Neural crest cell (in vitro differentiated cells): ENCODE measurements at places on chromosomes 7 and 10.

DNA sequence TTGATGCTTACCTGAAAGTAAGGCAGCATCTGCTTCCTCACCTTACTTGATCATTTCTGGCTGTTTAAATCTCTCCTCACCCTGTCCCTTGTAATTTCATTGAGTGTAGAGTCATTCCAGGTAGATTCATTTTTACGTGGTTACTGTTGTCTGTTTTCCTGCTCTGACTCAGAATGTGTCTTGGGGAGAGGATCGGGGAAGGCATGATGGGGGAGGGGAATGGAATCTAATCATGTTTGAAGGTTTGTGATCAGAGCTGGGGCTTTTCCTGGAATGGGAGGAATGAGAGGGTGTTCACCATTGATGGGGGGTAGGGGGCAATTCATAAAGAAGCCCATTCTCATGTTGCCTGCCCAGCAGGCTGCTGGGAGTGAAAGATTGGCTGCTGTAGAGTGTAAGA is 18.7 kb downstream of the SEC24C start:
- H3K27me3 ChIP-seq = no peaks in the 10 kb centered on the region
- no peak overlapping the region for H3K4me3 ChIP-seq
- no peaks in the 10 kb centered on the region for H3K4me1 ChIP-seq
- no peak overlapping the region for H3K27ac ChIP-seq
- no peak for DNase-seq
- peaks cover 22% of the 10 kb centered on the region for H3K36me3 ChIP-seq

DNA sequence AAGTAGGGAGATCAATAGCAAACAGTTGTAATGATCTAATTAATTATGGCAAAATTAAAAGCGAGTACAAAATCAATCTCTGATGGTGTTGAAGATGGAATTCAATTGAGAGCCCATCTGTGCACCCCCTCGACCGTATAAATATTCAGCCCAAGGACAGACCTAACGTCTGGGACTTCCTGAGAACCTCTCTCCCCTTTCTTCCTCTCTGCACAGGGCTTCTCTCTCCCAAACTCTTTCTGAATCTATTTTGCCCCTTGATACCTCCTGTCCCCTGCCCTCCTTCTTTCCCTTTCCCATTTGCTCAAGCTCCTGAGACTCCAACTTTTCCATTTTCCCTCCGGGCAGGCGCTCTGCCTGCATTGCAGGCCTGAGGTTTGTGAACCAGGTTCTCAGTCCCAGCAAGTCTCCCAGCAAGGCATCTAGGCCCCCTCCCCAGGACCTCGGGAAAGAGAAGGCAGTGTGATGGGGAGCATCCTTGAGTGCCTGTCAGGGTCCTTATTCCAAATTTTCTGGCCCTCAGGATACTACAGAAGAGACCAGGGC is 8.5 kb upstream of the PAX2 start:
- no peak for DNase-seq
- peaks cover 3% of the 10 kb centered on the region for H3K36me3 ChIP-seq
- H3K4me3 ChIP-seq = no peak overlapping the region
- no peak overlapping the region for H3K27ac ChIP-seq

DNA sequence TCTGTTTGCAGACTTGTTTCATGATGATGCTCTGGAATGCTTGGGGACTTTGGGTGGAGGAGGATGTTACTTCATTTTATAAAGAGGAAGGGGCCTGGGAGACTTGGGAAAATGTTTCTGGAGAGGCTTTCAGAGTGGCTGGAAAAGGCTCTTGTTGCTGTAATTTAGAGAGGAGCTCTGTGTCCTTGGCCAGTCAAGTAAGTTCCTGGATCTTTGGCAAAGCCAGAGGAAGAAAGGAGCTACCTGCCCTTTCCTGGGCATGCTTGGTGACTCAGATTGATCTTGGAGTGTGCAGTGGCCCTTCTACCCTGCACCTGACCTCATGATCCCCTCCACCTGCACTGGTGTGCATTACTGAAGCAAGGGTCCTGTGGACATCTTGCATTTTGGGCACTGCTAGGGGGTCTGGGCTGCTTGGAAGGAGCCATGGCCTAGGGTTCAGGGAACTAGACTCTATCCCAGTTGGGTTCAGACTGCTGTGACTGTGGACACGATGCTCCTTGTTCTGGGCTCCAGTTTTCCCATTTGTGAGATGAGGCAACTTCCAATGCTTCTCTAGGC is 56.1 kb downstream of the ADCYAP1R1 start:
- no peak for DNase-seq
- no peak overlapping the region for H3K4me3 ChIP-seq
- H3K27me3 ChIP-seq = peaks cover 6% of the 10 kb centered on the region
- H3K36me3 ChIP-seq = no peaks in the 10 kb centered on the region
- no peaks in the 10 kb centered on the region for H3K4me1 ChIP-seq

- no peak for DNase-seq
- no peaks in the 10 kb centered on the region for H3K27me3 ChIP-seq
- peaks cover 3% of the 10 kb centered on the region for H3K36me3 ChIP-seq
- H3K4me3 ChIP-seq = no peak overlapping the region
- H3K4me1 ChIP-seq = peaks cover 7% of the 10 kb centered on the region
These were observed 73.1 kb downstream of the CLIP2 start for GRCh38 chr7:74362266-74362665.

DNA sequence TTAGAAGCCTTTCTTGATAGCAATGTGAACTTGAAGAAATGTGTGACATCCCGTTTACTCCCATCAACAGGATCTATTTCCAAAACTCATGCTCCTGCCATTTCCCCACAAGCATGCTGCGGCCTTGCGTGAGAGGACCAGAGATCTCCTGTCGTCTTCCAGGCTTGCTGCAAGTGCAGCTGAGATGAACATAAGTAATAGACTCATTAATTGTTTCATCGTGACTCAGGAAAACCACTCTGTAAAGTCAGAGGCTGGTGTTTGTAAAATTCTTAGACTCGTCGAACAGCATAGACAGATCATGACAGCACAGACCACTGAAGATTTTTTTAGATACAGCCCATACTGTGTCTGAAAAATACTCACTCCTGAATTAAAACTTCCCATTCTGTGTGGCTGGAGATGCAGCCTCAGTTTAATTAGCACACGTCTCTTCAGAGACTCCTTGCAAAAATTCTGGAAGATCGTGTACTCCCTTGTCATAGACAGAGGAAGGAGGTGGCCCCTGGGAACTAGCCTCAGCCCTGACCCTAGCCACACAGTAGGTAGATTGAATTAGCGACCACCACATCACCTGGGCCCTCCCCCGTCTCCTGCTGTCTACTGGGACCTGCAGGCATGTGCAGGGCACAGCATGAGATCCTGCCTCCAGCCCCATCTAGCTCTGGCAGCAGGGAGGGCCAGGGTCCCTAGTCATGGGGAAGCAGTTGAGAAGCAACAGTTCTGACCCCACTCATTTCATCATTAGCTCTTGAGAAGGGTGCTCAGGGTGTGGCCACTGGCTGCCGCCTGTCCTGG is 226.0 kb downstream of the CELF2 start:
- DNase-seq = no peak
- no peak overlapping the region for H3K4me3 ChIP-seq
- H3K4me1 ChIP-seq = peaks cover 3% of the 10 kb centered on the region

- no peak overlapping the region for H3K27ac ChIP-seq
- no peak for DNase-seq
- H3K36me3 ChIP-seq = peaks cover 5% of the 10 kb centered on the region
- no peak overlapping the region for H3K4me3 ChIP-seq
- H3K4me1 ChIP-seq = peaks cover 34% of the 10 kb centered on the region
These were observed 10.3 kb upstream of the LRRN3 start for GRCh38 chr7:111080495-111081105.

DNA sequence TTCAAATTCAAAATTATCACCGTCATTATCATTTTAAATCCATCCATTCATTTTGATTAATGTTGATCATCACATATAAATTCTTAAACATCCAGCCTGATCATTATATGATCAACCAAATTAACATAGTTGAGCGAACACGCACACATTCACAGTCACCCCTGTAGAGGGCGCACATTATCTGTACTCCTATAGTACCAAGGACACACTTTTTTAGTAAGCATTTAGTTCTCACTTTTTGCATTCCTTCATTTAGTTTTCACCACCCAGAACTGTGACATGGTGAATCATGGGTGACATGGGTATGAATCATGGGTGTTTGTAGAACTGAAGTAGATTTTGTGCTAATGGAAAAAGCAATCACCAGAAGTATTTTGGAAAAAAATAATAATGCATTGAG is 26.0 kb upstream of the ZNF735 start:
- H3K27ac ChIP-seq = no peak overlapping the region
- DNase-seq = no peak
- H3K4me3 ChIP-seq = no peak overlapping the region
- no peaks in the 10 kb centered on the region for H3K27me3 ChIP-seq
- no peaks in the 10 kb centered on the region for H3K4me1 ChIP-seq

DNA sequence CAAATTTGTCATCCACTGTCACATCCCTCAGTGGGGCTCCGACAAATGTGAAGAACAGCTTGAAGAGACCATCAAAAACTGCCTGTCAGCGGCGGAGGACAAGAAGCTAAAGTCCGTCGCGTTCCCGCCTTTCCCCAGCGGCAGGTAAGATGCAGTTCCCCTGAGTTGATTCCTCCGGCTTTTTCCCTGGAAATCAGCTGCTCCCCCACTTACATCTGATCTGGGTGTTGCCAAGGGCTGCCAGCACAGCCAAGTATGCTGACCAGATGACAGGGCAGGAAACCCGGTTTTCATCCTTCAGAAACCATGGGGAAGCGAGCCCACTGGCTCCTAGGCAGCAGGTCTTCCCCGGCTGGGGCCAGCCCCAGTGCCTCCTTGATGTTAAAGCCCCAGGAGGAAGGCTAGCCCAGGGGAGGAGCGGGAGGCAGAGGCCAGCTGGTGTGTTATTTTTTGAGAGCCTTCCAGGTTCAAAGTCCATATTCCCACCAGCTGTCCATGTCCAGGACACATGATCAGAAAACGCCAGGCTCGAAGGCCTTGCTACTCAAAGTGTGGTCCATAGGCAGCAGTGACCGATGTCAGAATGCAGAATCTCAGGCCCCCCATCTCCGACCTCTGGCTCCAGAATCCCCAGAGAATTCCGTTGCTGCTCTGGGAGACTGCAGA is 23.4 kb downstream of the AIFM2 start:
- H3K36me3 ChIP-seq = peaks cover 21% of the 10 kb centered on the region
- no peak for DNase-seq
- peaks cover 19% of the 10 kb centered on the region for H3K4me1 ChIP-seq

- DNase-seq = no peak
- H3K4me3 ChIP-seq = no peak overlapping the region
- H3K4me1 ChIP-seq = no peaks in the 10 kb centered on the region
- no peaks in the 10 kb centered on the region for H3K27me3 ChIP-seq
- H3K27ac ChIP-seq = no peak overlapping the region
- no peaks in the 10 kb centered on the region for H3K36me3 ChIP-seq
These were observed 334.4 kb upstream of the CACNA2D1 start for GRCh38 chr7:82778021-82778420.

DNA sequence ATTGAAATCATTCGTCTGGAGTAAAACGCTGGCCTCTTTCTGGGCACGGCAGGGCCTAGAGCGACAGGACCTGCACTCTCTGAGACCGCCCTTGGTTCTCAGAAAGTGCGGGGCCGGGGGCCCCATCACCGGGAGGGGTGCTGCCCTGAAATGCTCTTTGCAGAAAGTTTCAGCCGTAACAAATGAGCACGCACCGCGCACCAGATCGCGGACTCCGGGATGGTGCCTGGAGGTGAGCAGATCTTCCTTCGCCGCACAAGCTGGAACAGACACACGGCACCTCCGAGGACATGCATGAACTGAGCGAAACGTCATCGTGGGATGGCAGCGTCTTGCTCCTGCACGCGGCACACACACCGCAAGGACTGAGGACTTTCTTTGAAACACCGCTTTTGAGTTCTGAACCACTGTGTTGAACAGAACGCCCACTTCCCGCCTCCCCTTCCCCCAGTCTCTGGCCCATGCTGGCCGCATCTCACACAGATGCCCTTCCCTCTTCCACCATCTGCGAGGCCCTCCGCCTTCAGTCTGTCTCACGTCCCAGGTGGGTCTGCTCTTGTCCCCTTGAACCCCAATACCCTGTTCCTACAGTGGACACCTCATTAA is 538.7 kb upstream of the MGMT start:
- no peaks in the 10 kb centered on the region for H3K36me3 ChIP-seq
- H3K4me3 ChIP-seq = no peak overlapping the region

- peaks cover 55% of the 10 kb centered on the region for H3K27me3 ChIP-seq
- peak overlapping the region; percentile 35 for H3K4me3 ChIP-seq
- no peaks in the 10 kb centered on the region for H3K36me3 ChIP-seq
- H3K27ac ChIP-seq = peak overlapping the region; percentile 63
- H3K4me1 ChIP-seq = peaks cover 49% of the 10 kb centered on the region
- DNase-seq = no peak
These were observed 205.9 kb downstream of the SKAP2 start for GRCh38 chr7:26658389-26659084.

- H3K4me1 ChIP-seq = no peaks in the 10 kb centered on the region
- no peak overlapping the region for H3K27ac ChIP-seq
- no peak for DNase-seq
- H3K36me3 ChIP-seq = no peaks in the 10 kb centered on the region
- H3K27me3 ChIP-seq = no peaks in the 10 kb centered on the region
- no peak overlapping the region for H3K4me3 ChIP-seq
These were observed 186.4 kb downstream of the CACNA2D1 start for GRCh38 chr7:82257118-82257695.

GRCh38 chr10:84991301-84991700 is 662.9 kb downstream of the CCSER2 start:
- no peak for DNase-seq
- H3K4me3 ChIP-seq = no peak overlapping the region
- H3K27me3 ChIP-seq = peaks cover 3% of the 10 kb centered on the region
- H3K36me3 ChIP-seq = no peaks in the 10 kb centered on the region

DNA sequence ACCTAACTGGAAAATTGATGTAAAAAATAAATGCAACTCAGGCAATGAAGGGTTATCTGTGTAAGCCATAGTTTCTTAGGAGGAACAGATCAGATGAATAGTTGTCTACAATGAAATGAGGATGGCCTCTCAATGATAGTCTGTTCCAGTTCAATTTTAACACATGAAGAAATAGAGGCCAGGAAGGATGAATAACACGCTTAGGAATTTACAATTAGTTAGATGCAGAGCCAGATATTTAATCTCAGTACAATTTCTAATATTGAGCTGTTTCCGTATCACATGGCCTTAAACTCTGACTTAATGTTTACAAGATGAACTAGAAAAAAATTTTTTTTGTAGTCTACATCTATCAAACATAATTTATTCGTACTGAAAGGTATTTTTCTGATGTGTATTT is 176.6 kb downstream of the GALNT11 start:
- H3K36me3 ChIP-seq = peaks cover under 1% of the 10 kb centered on the region
- H3K27ac ChIP-seq = no peak overlapping the region
- H3K4me1 ChIP-seq = peaks cover 6% of the 10 kb centered on the region
- no peak overlapping the region for H3K4me3 ChIP-seq
- no peaks in the 10 kb centered on the region for H3K27me3 ChIP-seq
- DNase-seq = no peak

DNA sequence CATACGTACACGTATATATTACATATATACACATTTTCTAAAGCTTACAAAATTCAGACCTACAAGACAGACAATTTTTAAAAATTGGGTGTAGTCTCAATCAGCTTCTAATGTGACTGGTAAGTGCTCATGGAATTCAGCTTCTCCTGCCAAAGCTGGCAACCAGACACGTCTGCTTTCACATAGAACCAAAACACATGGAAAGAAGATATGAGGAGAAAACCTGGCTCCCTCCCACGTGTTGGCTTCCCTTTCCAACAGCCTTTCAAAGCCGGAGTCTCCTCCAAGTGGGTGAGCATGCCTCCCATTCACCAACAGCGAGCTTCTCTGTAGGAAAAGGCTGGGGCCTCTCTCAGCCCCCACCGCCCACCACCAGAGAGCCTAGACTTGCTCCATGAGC is 33.4 kb downstream of the CDCA7L start:
- no peaks in the 10 kb centered on the region for H3K27me3 ChIP-seq
- no peak overlapping the region for H3K27ac ChIP-seq
- peaks cover 10% of the 10 kb centered on the region for H3K4me1 ChIP-seq
- H3K4me3 ChIP-seq = no peak overlapping the region
